ENCODE measurements at places on chromosomes 3 and 15.

DNA sequence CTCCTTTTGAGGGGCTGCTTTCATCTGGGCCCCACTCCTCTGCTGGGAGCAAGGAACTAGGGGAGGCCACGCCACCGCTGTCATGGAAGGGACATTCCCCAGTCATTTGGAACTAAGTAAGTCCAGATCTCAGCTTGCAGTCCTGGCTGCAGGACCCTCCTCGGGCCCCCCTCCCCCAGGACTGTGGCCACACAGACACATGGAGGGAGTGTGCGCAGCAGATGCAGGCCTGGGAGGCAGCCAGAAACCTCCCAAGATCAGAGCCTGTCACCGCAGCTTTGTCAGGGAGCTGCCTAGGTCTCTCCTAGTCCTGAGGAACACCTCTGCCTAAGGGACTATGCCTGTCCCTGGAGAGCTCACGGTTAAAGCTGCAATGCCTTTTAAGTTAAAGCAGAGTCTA, 7.3 kb upstream of the SEMA3F start:
- no peak for DNase-seq

DNA sequence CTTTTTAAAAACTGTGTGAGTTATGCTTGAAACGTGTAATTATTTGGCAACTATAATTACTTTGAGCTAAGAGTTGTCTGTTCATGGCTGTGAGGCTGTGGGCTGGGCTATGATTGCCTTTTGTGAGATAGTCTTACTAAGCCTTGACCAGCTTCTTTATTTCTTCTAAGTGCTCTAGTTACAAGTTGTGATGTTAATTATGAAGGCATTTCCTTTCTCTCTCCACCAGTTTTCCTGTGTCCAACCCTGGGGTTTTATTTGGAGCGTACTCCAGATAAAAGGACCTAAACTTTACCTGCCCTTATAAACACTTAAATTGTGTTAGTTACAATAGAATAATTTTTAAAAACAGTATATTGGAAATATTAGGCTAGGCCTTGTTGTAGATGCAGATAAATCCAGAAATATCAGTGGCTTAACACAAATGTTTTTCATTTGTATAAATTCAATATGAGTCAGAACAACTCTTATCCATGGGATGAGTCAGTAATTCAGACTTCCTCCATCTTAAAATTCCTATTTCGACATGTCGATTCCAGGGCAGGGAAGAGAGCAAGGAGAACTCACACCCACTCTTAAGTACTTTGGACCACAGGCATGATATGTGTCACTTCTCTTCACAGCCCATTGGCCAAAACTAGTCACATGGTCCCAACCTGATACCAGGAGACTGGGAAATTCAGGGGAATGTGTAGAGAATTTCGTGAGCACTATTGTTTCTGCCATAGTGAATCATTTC, 17.0 kb downstream of the TMEM62 start:
- peak; percentile 88 for DNase-seq

DNA sequence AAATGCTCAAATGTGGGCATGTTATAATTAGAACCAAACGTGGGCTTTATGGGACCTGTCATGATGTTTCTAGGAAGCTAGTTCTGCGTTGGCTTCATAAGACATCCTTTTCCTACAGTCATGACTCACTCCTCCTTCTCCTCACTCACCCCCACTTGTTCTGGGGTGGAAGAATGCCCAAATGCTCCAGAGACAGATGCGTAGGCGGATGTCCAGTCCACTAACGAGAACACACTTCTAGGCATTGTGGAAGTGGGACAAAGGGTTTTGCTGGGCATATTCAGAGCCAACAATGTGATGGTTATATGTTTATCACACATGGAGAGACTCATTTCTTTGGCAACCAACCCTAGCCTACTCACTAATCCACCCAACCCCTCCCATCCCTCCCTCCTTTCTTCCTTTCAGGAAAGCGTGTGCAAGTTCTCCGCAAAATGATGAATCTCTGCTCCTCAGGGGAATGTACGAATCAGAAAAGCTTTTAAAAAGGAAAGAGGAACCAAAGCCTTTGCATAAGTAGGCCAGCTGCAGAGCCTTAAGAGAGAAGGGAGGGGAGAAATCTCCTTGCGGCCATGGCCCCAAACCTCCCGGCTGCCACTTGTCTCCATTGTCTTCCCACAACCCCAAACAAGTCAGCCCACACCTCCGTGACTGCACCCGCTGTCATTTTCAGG, 123.0 kb upstream of the SPRED1 start:
- DNase-seq: peak; percentile 96

GRCh38 chr3:31213869-31214486, 318.7 kb upstream of the STT3B start:
- peak; percentile 43 for DNase-seq

All from kidney capillary endothelial cell (primary cell).